ENCODE measurements at places on chromosomes 5 and 9.

GRCh38 chr5:96885518-96886338 is 9.4 kb downstream of the ERAP2 start:
- H3K4me3 ChIP-seq, result no peak overlapping the region
- no peak for DNase-seq
- H3K27me3 ChIP-seq, result no peaks in the 10 kb centered on the region
- H3K36me3 ChIP-seq, result no peaks in the 10 kb centered on the region

GRCh38 chr5:120463991-120464626 is at the start of gene PRR16:
PRR16 (plus strand) TSS chr5:120464300.
- peak within 1 kb of the TSS; percentile 75 for H3K4me3 ChIP-seq
- DNase-seq, result peak; percentile 51
- H3K27ac ChIP-seq, result peak within 1 kb of the TSS; percentile 41

- H3K4me3 ChIP-seq, result no peak overlapping the region
- H3K27ac ChIP-seq, result peak overlapping the region; percentile 16
- H3K27me3 ChIP-seq, result no peaks in the 10 kb centered on the region
- DNase-seq, result no peak
Measured at GRCh38 chr9:88053856-88054501, 79.6 kb upstream of the CDK20 start.

- H3K36me3 ChIP-seq, result no peaks in the 10 kb centered on the region
- no peaks in the 10 kb centered on the region for H3K4me1 ChIP-seq
Measured at GRCh38 chr5:100780376-100780870, 122.7 kb downstream of the ST8SIA4 start.

DNA sequence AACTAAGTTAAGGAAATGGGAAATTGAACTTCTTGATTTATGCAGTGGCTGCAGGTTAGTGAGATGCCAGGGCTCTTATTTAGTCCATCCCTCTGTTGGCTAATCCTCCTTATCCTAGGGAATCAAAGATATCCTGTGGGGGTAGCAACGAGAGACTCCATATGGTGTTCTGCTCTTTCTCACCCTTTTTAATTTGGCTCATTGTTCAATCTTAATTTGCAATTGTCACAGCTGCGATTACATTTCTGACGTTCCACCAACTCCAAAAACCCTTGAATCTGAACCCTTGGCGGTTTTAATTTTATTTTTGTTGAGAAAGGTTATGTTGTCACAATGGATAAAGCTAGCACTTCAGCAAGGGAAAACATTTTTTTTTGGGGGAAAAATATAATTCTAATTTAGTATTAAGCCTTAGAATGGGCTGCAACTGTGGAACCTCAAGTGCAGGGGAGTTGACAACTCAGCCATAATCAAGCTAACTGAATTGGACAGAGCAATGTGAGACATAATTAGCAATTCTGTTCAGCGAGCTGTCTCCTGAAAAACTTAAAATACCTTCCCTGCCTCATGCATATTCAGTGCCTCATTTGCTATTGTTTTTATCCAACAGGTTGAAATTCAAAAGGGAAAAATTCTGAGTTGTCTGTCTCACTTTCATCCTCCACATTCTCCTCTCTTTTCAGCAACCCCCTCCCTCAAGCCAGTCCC is 91.3 kb downstream of the MAT2B start:
- H3K27me3 ChIP-seq, result peaks cover 4% of the 10 kb centered on the region
- no peaks in the 10 kb centered on the region for H3K36me3 ChIP-seq
- no peaks in the 10 kb centered on the region for H3K4me1 ChIP-seq
- H3K4me3 ChIP-seq, result no peak overlapping the region
- no peak overlapping the region for H3K27ac ChIP-seq

GRCh38 chr9:21551401-21551800 is 69.3 kb upstream of the IFNE start:
- no peak overlapping the region for H3K27ac ChIP-seq
- H3K27me3 ChIP-seq, result no peaks in the 10 kb centered on the region
- peaks cover 53% of the 10 kb centered on the region for H3K4me1 ChIP-seq
- H3K4me3 ChIP-seq, result no peak overlapping the region

GRCh38 chr5:9108162-9108561 is 437.7 kb downstream of the SEMA5A start:
- no peak overlapping the region for H3K4me3 ChIP-seq
- DNase-seq, result no peak
- peaks cover 60% of the 10 kb centered on the region for H3K27me3 ChIP-seq
- H3K36me3 ChIP-seq, result no peaks in the 10 kb centered on the region

DNA sequence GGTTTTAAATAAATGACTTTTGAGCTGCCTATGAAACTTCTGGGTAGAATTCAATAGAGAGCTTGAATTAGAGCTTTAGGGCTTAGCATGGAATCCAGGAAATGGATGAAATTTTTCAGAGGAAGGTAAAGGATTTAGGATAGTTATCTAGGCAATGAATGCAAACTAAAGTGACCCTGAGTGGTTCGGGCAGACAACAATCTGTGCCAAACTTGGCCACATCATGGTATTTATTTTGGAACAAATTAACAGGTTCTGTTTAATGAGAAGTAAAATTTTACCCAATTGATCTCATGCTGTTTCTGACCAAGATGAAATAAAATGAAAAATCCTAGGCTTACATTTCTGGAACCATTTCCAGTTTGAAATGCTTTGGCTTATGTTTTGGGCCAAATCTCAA is 934.4 kb downstream of the MAT2B start:
- no peaks in the 10 kb centered on the region for H3K4me1 ChIP-seq
- H3K36me3 ChIP-seq, result no peaks in the 10 kb centered on the region
- DNase-seq, result no peak
- H3K27ac ChIP-seq, result no peak overlapping the region
- H3K4me3 ChIP-seq, result no peak overlapping the region
- H3K27me3 ChIP-seq, result no peaks in the 10 kb centered on the region

- DNase-seq, result no peak
- H3K27me3 ChIP-seq, result no peaks in the 10 kb centered on the region
- peaks cover 45% of the 10 kb centered on the region for H3K36me3 ChIP-seq
- no peak overlapping the region for H3K4me3 ChIP-seq
- no peak overlapping the region for H3K27ac ChIP-seq
Measured at GRCh38 chr9:127892831-127893230, 6.6 kb downstream of the ST6GALNAC6 start.

- no peak overlapping the region for H3K27ac ChIP-seq
- peaks cover 5% of the 10 kb centered on the region for H3K4me1 ChIP-seq
- H3K36me3 ChIP-seq, result no peaks in the 10 kb centered on the region
- no peak for DNase-seq
- peaks cover 23% of the 10 kb centered on the region for H3K27me3 ChIP-seq
Measured at GRCh38 chr5:141715346-141715905, 33.4 kb upstream of the ARAP3 start.

DNA sequence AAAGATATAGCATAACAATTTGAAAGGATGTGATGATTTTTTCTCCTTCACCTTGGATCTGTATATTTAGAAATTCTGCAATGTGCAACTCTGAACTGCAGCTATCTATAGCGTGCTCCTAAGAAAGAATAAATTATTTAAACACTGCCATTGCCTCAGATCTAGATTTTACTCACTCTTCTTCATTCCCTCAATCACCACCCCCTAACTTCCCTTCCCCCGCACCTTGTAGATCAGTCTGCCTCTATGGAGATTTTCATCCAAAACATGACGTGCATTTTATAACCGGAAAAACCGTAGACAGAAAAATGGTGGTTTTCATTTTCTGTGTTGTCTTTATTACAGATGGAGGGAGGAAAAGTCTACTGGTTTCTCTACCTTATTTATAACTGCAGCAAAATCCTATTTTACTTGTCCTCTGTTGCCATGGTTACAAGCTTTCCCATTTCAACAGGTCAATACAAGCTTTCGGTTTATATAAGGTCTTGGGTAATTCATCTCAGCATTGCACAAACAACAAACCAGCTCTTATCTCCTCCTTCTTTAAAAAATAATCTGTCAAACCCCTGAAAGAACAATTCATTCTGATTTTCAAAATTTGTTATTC is 480.0 kb downstream of the TAF11L14 start:
- no peaks in the 10 kb centered on the region for H3K36me3 ChIP-seq
- no peak overlapping the region for H3K27ac ChIP-seq
- DNase-seq, result no peak
- H3K4me1 ChIP-seq, result peaks cover 9% of the 10 kb centered on the region

- no peak for DNase-seq
- H3K36me3 ChIP-seq, result no peaks in the 10 kb centered on the region
- H3K4me1 ChIP-seq, result peaks cover 5% of the 10 kb centered on the region
- peaks cover 43% of the 10 kb centered on the region for H3K27me3 ChIP-seq
- no peak overlapping the region for H3K27ac ChIP-seq
- no peak overlapping the region for H3K4me3 ChIP-seq
Measured at GRCh38 chr9:89635816-89636215, 31.0 kb downstream of the GADD45G start.

- no peaks in the 10 kb centered on the region for H3K36me3 ChIP-seq
- H3K4me1 ChIP-seq, result no peaks in the 10 kb centered on the region
Measured at GRCh38 chr5:176714067-176714466, 66.8 kb downstream of the TSPAN17 start.

DNA sequence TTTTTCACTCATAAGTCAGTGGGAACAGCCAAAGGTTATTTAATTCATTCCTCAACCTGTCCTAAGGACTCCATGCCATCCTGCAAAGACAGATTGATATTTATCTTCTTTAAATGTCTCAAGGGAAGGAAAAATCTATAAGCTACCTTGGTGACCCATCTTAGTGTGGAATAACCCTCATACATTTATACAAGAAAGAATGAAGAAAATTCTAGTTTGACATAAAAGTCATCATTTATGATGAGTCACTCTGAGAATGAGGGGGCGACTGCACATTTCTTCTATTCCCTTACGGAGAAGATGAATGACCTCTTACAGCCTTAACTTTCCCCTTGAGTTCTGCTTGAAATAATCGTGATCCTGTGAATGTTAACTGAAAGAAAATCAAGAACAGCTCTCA is 26.8 kb upstream of the NUDT12 start:
- no peaks in the 10 kb centered on the region for H3K36me3 ChIP-seq
- H3K4me1 ChIP-seq, result peaks cover 2% of the 10 kb centered on the region
- H3K27ac ChIP-seq, result no peak overlapping the region
- no peak overlapping the region for H3K4me3 ChIP-seq

DNA sequence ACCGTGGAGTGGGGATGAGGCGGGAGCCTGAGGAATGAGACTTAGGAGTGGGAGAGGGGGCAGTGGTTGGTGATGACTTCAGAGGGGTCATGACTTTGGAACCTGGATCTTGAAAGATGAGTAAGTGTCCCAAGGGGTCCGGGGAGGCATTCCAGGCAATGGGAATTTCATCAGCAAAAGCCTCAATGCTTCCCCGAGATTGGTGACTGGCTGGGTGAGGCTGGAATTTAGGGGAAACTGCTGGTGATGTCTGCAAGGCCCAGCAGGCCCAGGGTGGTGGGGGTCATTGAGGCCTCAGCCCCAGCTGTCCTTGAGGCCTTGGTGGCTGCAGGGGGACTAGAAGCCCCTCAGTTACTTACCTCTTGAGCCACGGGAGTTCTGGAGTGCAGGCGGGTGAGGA is 7.5 kb downstream of the NDST1 start:
- H3K4me1 ChIP-seq, result peaks cover 58% of the 10 kb centered on the region
- DNase-seq, result no peak
- H3K27me3 ChIP-seq, result no peaks in the 10 kb centered on the region
- H3K27ac ChIP-seq, result peak overlapping the region; percentile 38
- H3K4me3 ChIP-seq, result no peak overlapping the region

GRCh38 chr9:136093995-136094881 is 851 bp downstream of the NACC2 start:
- no peak for DNase-seq
- H3K36me3 ChIP-seq, result no peaks in the 10 kb centered on the region
- H3K4me1 ChIP-seq, result peaks cover 2% of the 10 kb centered on the region
- H3K27ac ChIP-seq, result no peak overlapping the region
- H3K4me3 ChIP-seq, result peak overlapping the region; percentile 71
- H3K27me3 ChIP-seq, result peaks cover 14% of the 10 kb centered on the region

DNA sequence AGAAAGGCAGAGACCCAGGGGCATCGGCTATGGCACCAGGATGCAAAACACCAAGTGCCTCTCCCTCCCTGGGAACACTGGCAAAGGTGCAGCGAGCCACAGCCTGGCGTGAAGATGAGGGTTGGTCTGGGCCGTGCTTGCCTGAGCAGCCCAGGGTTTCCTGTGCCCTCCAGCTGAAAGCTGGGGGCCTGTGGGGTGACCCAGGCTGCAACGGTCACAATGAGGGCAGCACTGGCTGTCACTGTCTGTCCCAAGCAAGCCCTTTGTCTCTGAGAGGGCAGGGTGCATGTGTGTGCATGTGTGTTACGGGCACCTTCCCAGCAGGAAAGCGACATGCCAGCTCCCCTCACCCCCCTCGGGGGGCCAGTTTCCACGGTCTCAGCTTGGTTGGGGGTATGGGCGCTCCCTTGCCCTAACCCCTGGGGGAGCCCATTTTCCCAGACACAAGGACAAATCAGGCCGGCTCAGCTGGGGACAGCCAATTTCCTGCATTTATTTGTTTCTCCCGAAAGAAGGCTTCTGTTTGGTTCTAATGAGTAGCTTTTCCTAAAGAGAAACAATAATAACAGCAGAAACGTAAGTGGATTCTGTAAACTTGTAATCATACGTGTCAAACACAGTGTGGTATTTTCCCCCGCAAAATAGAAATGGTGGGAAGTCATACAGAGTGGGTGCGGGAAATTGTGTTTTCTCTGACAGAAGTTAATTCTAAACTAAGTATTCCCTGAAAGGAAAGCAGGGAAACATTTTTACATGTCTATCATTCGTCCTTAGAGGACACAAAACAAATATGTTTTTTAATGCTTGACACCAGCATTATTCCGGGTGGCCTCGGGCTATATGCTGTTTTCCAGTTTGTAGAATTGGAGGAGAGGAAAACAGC is 21.3 kb downstream of the MRPL36 start:
- no peak overlapping the region for H3K4me3 ChIP-seq

- no peaks in the 10 kb centered on the region for H3K36me3 ChIP-seq
- H3K4me1 ChIP-seq, result no peaks in the 10 kb centered on the region
- no peak overlapping the region for H3K4me3 ChIP-seq
- peaks cover 55% of the 10 kb centered on the region for H3K27me3 ChIP-seq
Measured at GRCh38 chr5:176892663-176893062, 6.5 kb downstream of the HK3 start.

GRCh38 chr9:110802416-110803035 is 133.9 kb downstream of the MUSK start:
- H3K36me3 ChIP-seq, result no peaks in the 10 kb centered on the region
- peaks cover under 1% of the 10 kb centered on the region for H3K4me1 ChIP-seq
- no peak for DNase-seq
- no peak overlapping the region for H3K27ac ChIP-seq

GRCh38 chr5:124701016-124701415 is 45.4 kb downstream of the ZNF608 start:
- H3K4me1 ChIP-seq, result peaks cover 92% of the 10 kb centered on the region
- no peaks in the 10 kb centered on the region for H3K27me3 ChIP-seq
- DNase-seq, result no peak
- H3K36me3 ChIP-seq, result peaks cover 25% of the 10 kb centered on the region
- H3K4me3 ChIP-seq, result no peak overlapping the region

Measured in progenitor cell of endocrine pancreas (in vitro differentiated cells).